ENCODE measurements at places on chromosomes 12 and 14.

DNA sequence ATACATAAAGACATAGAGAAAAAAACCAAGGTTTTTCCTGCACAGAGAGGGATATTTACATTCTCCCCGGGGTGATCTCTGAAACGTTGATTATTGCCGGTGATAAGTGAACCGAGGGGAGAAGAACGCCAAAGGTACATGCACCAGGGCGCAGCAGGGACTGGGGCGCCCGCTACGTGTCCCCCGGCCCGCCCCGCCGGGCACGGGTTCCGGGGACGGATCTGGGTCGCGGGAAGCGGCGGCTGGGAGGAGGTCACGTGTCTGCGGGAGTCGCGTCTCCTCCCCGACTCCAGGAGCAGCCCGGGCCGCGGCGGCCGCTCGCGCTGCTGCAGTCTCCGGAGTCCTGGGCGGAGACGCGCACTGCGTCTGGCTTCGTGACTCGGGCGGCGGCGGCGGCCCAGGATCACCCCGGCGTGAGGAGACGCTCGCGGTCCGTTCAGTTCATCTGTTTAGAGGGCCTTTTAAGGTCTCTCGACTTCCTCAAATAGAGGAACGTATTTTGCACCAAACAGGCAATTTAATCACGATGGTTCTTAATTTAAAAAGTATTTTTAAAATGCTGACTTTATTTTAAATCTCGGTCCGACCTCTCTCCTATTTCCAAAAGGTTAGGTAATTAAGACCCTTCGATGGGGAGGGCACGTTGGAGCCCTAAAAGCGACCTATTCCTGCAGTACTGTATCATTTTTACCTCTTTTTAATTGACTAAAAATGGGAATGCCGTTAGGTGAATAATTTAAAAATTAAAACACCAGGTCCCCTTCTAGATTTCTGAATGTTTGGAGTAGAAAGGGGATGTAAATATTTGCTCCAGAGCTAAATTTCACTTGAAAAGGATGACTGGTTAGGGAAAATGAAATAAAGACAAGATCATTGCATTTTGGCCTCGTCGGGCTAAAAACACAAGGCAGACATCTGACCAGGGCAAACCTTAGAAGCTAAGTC is 1.8 kb upstream of the BHLHE41 start:
- DNase-seq: no peak

DNA sequence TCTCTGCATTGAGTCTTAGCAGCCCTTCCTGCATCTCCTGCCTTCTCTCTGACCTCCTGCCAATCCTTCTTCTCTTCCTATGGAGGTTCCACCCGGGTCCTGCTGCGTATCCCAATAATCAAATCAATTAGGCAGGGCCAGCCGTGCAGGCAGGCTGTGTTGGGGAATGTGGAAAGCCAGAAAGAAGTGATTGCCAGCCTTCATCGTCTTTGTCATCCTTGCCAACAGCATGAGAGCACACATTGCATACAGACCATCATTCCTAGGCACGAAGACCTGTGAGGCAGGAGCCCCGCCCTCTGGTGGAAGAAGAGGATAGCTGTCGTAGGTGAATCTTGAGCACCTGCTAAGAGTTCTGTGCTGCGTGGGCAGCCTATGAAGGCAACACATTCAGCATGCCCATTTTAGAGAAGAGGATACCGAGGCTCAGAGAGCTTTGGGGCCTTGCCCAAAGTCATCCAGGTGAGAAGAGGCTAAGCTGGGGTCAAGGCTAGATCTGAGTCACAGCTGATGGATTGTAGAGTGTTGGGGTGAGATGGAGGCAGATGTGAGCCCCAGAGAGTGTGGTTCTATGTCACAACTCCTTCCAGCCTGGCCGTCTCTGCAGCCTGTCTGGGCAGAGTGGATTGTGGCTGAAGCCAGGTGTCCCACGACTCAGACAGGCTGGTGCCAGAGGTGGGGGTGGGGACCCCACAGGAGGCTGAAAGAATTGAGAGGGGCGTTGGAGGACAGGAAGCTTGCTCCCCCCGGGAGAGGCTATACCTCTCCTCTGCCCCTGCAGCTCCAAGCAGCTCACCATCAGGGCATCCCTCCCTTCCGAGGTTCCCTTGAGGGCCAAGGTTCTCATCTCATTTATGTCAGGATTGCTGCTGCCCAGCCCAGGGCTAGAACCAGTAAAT is 12.7 kb downstream of the C14orf132 start:
- DNase-seq: peak; percentile 25

DNA sequence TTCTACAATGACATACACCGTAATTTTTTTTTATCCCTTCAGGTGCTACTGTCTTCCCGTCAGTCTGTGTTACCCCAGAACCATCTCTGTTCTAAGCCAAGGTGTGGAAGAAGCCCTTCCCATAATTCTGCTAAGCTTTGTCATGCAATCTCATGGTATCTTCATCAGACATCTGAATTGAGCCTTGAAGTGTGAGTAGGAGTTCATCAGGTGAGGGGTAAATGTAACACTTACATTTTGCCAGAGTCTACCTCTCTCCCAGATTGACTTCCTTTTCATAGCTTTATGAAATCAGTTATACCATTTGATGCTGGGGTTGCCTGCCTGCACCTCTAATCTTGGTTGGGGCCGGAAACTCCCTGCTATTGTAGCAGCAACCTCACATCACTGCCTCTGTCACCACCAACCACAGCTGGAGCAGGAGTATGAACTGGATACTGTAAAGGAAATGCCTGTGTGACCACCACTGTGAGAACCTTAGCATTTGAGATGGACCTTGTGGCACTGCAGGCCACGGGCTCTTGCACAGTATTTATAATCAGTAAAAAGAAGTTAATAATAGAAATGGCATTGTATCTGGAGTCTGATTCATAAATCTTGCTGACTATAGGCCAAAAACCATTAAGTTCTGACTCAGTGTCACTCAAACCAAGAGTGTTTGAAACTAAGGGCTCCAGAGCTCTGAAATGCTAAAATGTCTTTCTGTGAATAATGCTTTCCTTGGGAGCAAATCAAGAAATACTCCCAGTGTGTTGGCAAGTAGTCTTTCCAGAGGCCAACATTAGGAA is 58.7 kb upstream of the STK38L start:
- DNase-seq: no peak

GRCh38 chr14:46054526-46054925 is 597.1 kb downstream of the RPL10L start:
- no peak for DNase-seq

GRCh38 chr12:98113548-98113947 is 401.8 kb upstream of the TMPO start:
- no peak for DNase-seq

GRCh38 chr12:70052931-70053497 is 190.2 kb upstream of the CNOT2 start:
- no peak for DNase-seq

- DNase-seq: no peak
Observed at GRCh38 chr12:67689385-67689784, 40.8 kb downstream of the DYRK2 start.

GRCh38 chr12:121288986-121289385 is 7.5 kb downstream of the CAMKK2 start:
- no peak for DNase-seq
